ENCODE measurements at places on chromosomes 4 and X.

DNA sequence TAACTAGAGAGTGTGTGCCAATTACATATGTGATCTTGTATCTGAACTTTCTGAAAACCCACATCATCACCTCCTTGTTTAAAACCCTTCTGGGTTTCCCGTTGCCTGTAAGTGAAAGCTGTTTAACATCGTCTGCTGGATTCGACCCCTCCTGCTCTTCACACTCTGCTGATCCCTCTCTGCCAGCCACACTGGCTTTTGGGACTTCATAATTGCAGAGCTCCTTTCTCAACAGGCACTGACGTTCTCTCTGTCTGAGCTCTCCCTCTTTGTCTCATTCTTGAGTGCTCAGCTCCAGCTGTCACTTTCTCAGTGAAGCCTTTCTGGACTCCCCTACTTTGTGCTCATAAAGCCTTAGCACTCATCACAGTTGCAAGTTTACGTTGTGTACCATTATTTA, 153.9 kb downstream of the CEP135 start:
- no peak for DNase-seq

GRCh38 chr4:13633671-13634070, 6.1 kb upstream of the BOD1L1 start:
- no peak for DNase-seq

GRCh38 chrX:10208953-10209352, 52.2 kb downstream of the CLCN4 start:
- no peak for DNase-seq

- DNase-seq = no peak
Measured at GRCh38 chr4:140450352-140450751, 22.9 kb upstream of the CLGN start.

DNA sequence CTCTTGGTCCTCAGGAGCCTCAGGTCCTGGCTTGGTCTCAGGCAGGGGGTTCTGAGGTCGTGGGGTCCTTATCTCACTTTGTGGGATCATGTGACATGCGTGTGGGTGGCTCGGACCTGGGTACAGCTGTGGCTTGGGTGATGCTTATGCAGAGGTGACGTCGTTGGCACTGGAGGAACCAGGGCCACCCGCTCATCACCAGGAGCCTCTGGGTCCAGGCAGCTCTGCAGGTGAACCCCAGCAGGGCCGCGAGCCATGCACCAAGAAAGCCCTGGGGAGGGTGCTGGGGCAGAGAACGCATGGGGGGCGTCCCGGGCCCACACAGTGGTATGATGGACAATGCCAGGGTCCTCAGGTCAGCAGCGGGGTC, 8.7 kb downstream of the ATP5ME start:
- no peak for DNase-seq

DNA sequence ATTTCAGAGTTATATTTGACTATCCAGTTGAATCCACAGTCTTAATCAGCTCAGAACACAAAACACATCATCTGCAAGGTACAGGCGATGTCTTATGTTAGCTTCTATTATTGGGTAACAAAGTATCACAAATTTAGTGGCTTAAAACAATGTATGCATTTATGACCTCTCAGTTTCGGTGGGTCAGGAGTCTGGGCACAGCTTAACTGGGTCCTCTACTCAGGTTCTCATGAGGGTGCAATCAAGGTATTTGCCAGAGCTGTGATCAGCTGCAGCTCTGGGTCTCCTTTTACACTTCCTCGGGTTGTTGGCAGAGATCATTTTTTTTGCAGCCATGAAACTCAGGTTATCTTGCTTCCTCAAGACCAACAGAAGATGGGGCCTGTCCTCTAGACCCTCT, 498.9 kb downstream of the IDS start:
- DNase-seq = no peak

DNA sequence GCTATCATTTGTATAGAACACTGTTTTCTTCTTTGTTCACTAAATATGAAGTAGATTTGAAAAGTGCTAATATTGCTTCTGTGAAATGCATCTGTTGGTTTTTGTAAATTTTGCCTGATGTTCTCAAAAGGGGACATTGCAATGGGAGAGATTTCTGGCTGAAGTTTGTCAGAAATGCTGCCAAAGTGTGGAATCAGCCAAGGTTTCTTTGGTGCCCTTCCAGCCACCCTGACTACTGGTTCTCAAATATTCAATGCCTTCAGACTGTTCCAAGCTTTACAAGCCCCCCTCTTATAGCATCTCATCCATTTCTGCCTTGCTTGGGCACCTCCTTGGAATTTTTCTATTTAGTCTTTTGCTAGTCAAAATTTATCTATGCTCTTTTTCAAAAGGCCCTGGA, 60.6 kb upstream of the TMLHE start:
- no peak for DNase-seq

DNA sequence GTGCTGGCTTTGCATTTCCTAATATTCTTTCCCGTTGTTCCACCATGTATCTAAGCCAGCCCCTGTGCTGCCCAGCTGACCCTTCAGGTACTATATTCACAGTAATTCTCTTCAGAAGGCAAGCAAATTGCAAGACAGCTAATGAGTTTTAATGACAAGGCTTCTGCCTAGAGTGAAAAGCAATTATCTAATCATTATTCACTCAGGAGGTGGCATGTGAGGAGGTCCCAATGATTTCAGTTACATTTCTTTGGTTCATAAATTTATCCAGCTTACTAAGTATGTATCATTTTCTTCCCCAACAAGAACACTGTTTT, 123.0 kb downstream of the RASGEF1B start:
- no peak for DNase-seq

GRCh38 chr4:58749206-58749605, 1639.0 kb upstream of the IGFBP7 start:
- no peak for DNase-seq

GRCh38 chr4:11446155-11446811, 17.6 kb upstream of the HS3ST1 start:
- DNase-seq = no peak

DNA sequence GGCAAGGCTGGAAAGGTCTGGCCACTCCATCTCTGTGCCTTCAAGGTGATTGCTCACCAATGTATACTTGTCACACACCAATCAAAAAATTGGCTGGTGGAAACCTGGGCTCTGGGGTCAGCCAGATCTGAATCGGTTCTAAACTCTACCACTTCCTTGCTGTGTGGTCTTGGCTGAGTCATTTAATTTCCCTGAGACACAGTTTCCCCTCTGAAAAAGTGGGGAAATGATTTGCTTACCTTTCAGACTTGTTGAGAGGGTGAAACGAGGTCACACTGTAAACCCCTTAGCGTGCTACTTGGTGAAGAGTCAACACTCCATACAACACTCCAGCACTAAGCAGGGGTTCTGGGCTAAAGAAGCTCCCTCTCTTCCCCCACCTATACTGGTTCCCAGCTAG, 252.3 kb upstream of the ZIC3 start:
- no peak for DNase-seq

DNA sequence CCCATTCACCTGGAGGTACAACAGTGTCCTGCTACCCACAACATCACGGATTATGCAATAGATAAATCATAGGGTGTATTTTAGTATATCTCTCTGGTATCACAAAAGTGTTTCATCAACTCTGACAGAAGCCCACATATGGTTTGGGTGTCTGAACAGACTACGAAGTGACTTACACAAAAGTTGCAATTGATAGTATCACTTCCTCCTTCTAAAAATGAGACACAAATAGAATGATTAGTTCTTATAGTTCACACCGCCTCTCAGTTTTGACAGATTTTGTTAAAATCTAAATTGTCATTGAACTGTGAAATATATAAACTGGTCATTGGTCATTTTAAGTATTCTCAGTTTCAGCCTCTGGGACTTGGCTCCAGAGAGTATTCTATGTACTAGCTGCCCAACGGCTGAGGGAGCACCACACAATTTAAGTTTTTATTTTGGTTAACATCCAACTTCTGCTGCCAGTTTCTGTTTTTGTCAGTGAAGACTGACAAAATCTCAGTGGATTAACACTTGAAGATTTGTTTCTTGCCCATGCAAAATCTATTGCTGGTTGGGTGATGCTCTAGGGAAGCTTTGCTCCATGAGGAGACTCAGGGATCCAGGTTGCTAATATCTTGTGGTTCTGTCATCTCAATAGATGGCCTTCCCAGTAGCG, 113.8 kb upstream of the PUDP start:
- no peak for DNase-seq
